Tongue (tissue), 3 donors: ENCODE measurements at places on chromosomes 1 and 21. TPM values are rescaled to one million over a fixed set of nuclear protein-coding genes. Genes with fewer than 3 reads are reported as not detected.

FBLIM1 gene
- 22.4 TPM for total RNA-seq

PSMG1 gene
- total RNA-seq, result 15.5 TPM

SLC45A1 gene
- total RNA-seq, result 3.2 TPM

CNR2 gene
- total RNA-seq, result not detected

NES gene
- 216 TPM for total RNA-seq

ZFP69B gene
- 1.5 TPM for total RNA-seq

XCL2 gene
- total RNA-seq, result 1.7 TPM

MTARC2 gene
- 13.3 TPM for total RNA-seq

PCBP3 gene
- 5.5 TPM for total RNA-seq

KCNJ6 gene
- total RNA-seq, result 0.82 TPM

ARMH1 gene
- 1.6 TPM for total RNA-seq

ENO1 gene
- total RNA-seq, result 373 TPM

C1orf216 gene
- total RNA-seq, result 10.3 TPM

DISP1 gene
- 9.5 TPM for total RNA-seq

KRTAP11-1 gene
- not detected for total RNA-seq
